ENCODE measurements at places on chromosomes 4 and X. TPM values are rescaled to one million over a fixed set of nuclear protein-coding genes. Genes with fewer than 3 reads are reported as not detected.

DNA sequence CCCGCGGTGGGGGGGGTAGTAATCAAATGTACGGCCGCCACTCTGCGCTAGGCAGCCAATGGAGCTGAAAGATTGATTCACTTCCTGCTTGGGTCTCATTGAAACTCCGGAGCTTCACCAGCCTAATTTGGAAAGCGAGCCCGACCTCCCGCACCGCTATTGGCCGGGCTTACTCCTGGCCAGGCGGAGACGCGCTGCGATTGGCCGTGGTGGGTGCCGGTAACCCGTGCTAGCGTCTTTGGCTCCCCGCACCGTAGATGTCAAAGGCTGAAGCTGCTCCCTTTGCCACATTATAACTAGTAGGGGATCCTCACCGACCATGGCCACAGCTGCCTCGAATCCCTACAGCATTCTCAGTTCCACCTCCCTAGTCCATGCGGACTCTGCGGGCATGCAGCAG is at the start of gene POU3F4:
TSS of gene POU3F4 (plus strand) at position 285 of the 400 bp plus-strand sequence. CDS start at position 320, 35 bp downstream.
- peaks cover 55% of the 10 kb centered on the region for H3K27me3 ChIP-seq
- H3K27ac ChIP-seq, result no peak within 1 kb of the TSS
- no peak within 1 kb of the TSS for H3K4me3 ChIP-seq

DNA sequence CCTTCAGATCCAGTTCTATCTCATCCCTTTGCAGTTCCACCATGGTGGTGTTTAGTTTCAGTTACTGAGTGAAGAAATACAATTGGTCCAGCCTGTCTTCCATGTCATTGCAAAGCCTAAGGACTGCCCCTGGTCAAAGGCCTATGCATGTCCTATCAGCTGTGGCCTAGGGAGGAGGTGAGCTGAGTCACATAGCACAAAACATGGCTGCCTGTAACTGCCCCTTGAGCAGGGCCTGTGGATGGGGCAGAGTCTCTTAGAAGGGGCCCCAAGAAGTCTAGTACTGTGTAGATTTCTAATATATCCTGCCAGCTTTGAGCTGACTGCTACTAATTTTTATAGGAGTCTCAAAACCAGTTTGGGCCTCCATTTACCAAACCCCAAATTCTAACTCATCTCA is 296.7 kb downstream of the FBXW7 start:
- DNase-seq, result no peak
- peaks cover 16% of the 10 kb centered on the region for H3K4me1 ChIP-seq
- no peak overlapping the region for H3K27ac ChIP-seq

Gene THAP6
- total RNA-seq, result 34.0 TPM

Gene ADH1A
- not detected for total RNA-seq

DNA sequence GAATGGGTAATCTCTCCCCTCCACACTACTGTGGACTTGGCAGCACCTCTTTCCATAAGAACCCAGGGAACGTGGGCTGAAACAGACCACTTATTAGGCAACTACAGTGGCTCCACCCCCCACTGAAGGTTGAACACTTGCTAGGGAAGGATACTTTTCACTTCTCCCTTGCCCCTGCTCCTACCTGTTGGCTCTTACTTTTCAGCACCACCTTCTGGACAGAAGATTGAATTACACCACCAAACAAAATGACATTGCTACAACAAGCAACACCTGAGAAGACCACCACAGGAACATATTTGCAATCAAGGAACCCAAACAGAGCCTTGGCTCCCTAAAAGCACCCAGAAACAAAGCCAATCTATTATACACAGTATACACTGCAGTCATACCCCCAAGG is 132.1 kb upstream of the CXCL13 start:
- H3K4me1 ChIP-seq, result no peaks in the 10 kb centered on the region
- peaks cover 11% of the 10 kb centered on the region for H3K27me3 ChIP-seq
- H3K36me3 ChIP-seq, result no peaks in the 10 kb centered on the region
- no peak overlapping the region for H3K27ac ChIP-seq
- no peak overlapping the region for H3K4me3 ChIP-seq

DNA sequence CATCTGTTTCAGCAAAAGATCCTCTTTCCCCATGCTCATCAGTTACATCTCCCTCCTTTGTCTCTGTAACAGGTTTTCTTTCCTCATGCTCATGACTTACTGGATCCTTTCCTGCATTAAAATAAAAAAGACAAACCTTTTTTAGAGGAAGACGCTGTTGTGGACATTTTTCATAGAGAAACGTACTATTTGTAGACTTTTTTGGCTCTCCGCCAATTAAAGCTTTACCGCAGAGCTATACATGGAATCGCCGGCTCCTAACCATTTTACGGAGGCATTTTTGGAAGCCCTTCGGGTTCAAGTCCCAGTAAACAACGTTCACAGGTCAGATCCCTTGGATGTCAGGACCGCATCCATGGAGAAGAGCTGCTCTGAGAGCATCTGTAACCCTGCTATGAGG is 1.3 kb downstream of the FAM9C start:
- H3K4me3 ChIP-seq, result no peak overlapping the region
- no peak overlapping the region for H3K27ac ChIP-seq
- no peaks in the 10 kb centered on the region for H3K36me3 ChIP-seq
- DNase-seq, result no peak
- peaks cover 47% of the 10 kb centered on the region for H3K4me1 ChIP-seq

DNA sequence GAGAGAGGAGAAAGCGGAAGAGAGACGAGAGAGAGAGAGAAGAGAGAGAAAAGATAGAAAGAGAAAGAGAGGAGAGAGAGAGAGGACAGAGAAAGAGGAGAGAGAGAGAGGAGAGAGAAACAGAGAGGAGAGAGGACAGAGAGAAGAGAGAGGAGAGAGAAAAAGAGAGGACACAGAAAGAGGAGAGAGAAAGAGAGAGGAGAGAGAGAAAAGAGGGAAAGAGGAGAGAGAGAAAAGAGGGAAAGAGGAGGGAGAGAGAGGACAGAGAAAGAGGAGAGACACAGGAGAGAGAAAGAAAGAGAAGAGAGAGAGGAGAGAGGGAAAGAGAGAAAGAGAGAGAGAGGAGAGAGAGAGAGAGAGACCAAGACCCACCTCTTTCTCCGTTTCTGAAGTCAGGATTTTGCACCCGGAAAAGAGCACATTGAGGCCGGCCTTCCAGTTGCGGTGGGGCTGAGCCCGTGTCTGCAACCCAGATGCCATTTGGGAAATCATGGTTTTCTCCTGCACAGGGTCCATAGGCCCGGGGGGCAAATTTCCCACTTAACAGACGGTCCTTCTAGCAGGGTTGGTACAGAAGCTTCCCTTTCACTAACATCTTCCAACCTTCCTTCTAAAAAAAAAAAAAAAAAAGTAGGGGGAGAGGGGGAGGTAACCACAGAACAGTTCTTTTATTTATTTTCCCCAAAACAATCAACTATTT is 60.9 kb downstream of the CRLF2 start:
- peaks cover 5% of the 10 kb centered on the region for H3K27me3 ChIP-seq
- peaks cover 2% of the 10 kb centered on the region for H3K36me3 ChIP-seq
- no peak overlapping the region for H3K4me3 ChIP-seq
- H3K4me1 ChIP-seq, result no peaks in the 10 kb centered on the region

GRCh38 chr4:185134307-185134869 is 8.7 kb upstream of the SLC25A4 start:
- H3K36me3 ChIP-seq, result no peaks in the 10 kb centered on the region
- H3K4me3 ChIP-seq, result no peak overlapping the region
- no peak overlapping the region for H3K27ac ChIP-seq
- DNase-seq, result no peak

DNA sequence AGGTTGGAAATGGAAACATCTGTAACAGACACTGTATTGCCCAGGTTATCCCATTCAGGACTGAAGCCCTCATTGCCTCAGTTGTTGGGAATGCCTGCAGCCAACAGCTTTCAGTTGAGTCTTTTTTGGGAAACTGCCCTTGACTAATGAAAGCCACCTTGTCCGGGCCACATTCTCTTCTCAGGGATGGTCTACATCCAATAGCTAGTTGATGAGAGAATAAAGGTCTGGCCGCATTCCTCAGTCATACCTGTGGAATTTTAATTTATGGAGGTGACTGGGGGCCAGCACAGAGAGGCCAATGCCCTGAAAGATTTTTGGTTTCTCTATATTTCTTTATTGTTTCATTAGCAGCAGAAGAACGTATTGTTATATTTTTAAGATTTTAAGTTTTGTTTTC is 147.6 kb upstream of the MSX1 start:
- no peak overlapping the region for H3K27ac ChIP-seq
- no peak overlapping the region for H3K4me3 ChIP-seq
- H3K27me3 ChIP-seq, result no peaks in the 10 kb centered on the region
- peaks cover 25% of the 10 kb centered on the region for H3K36me3 ChIP-seq

GRCh38 chr4:66571145-66571695 is 900.9 kb upstream of the EPHA5 start:
- no peak for DNase-seq
- H3K27ac ChIP-seq, result no peak overlapping the region
- H3K27me3 ChIP-seq, result no peaks in the 10 kb centered on the region
- H3K36me3 ChIP-seq, result no peaks in the 10 kb centered on the region
- no peaks in the 10 kb centered on the region for H3K4me1 ChIP-seq
- H3K4me3 ChIP-seq, result no peak overlapping the region

DNA sequence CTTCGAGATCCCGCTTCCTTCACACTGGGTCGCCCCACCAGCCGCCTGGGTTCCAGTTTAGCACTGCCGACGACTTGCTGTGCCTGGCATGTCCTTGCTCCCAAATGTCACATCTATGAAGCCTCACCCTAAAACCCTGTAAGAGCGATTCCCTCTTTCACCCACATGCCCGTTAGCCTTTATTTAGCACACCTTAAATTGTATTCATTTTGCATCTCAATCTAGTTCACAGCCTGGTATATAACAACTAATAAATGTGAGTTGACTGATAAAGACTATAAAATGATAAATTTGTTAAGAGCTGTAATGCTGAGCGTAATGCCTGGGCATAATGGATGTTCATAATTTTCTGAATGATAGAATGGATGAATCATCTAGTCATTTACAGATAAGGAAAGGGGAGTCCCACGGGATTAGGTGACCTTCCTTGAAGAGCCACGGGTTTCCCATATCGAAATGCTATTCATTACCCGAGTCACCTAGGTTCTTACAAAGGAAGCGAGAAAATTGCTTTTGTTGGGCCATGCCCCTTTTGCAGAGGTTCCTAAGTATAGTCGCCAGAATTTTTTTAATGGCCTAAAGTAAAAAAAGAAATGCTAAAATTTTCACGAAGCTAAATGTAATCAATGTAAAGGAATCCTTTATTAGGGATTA is 1.1 kb upstream of the AP1S2 start:
- no peak for DNase-seq
- no peaks in the 10 kb centered on the region for H3K36me3 ChIP-seq
- peaks cover 26% of the 10 kb centered on the region for H3K4me1 ChIP-seq
- peak overlapping the region; percentile 97 for H3K4me3 ChIP-seq
- no peaks in the 10 kb centered on the region for H3K27me3 ChIP-seq

Gene FAM193A
- total RNA-seq, result 47.4 TPM

Gene CYSLTR1
- 0.80 TPM for total RNA-seq

Gene LARP1B
- 14.0 TPM for total RNA-seq

DNA sequence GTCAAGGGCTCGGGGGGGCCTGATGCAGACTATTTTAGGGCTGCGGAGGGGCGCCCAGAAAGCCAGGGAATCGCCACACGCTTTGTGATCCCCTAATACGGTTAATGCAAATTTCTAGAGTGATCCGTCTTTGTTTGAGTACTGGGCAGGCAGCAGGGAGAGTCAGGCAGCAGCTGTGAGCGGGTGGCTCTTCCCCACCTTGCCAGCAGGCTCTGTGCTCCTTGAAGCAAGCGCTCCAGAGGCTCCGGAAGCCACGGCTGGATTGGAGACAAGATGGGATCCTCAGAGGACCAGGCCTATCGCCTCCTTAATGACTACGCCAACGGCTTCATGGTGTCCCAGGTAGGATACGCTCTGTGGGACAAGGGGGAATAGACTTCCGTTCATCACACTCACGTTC is at the start of gene ASMT:
TSS of gene ASMT (plus strand) at position 133 of the 400 bp plus-strand sequence. CDS start at position 274, 141 bp downstream.
- no peak within 1 kb of the TSS for H3K27ac ChIP-seq
- no peaks in the 10 kb centered on the region for H3K27me3 ChIP-seq
- no peaks in the 10 kb centered on the region for H3K36me3 ChIP-seq
- no peak for DNase-seq
- no peak within 1 kb of the TSS for H3K4me3 ChIP-seq

Gene DNAAF6
- not detected for total RNA-seq

DNA sequence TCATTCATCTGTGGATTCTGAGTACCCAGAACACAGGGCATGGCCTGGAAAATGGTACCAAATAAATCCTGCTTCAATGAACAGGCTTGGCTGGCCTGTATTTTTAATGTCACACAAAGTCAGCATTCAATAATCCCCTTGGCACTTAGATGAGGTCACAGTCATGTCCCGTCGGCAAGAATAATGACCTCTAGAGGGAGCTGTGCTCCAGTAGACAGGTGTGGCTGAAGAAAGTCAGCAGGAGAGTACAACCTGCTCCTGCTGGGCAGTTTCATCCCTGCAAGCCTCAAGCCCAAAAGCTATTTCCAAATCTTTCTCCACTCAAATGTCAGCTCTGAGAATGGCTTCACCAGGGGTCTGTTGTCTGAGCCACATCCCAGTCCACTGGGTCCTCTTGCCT is 404.0 kb upstream of the F9 start:
- no peak overlapping the region for H3K27ac ChIP-seq
- H3K36me3 ChIP-seq, result no peaks in the 10 kb centered on the region
- H3K4me1 ChIP-seq, result no peaks in the 10 kb centered on the region
- no peak for DNase-seq
- H3K27me3 ChIP-seq, result peaks cover 1% of the 10 kb centered on the region
- H3K4me3 ChIP-seq, result no peak overlapping the region

GRCh38 chr4:6760865-6761264 is 21.7 kb upstream of the KIAA0232 start:
- no peaks in the 10 kb centered on the region for H3K27me3 ChIP-seq
- H3K36me3 ChIP-seq, result no peaks in the 10 kb centered on the region
- H3K27ac ChIP-seq, result peak overlapping the region; percentile 91

- H3K4me3 ChIP-seq, result peak overlapping the region; percentile 38
- H3K27ac ChIP-seq, result peak overlapping the region; percentile 40
- H3K4me1 ChIP-seq, result peaks cover 15% of the 10 kb centered on the region
- peak; percentile 21 for DNase-seq
Observed at GRCh38 chrX:3811331-3812311, 98.2 kb upstream of the PRKX start.

- H3K27ac ChIP-seq, result no peak within 1 kb of the TSS
- peaks cover 3% of the 10 kb centered on the region for H3K27me3 ChIP-seq
- no peak for DNase-seq
- no peaks in the 10 kb centered on the region for H3K4me1 ChIP-seq
- no peak within 1 kb of the TSS for H3K4me3 ChIP-seq
Observed at GRCh38 chr4:145679991-145680455, at the start of gene C4orf51. Gene C4orf51 (plus strand): TSS chr4:145680146. CDS start chr4:145680204, 58 bp downstream.

Gene SLC9B1
- total RNA-seq, result 6.4 TPM

- no peak overlapping the region for H3K4me3 ChIP-seq
- no peak for DNase-seq
- no peaks in the 10 kb centered on the region for H3K36me3 ChIP-seq
- no peaks in the 10 kb centered on the region for H3K4me1 ChIP-seq
- no peaks in the 10 kb centered on the region for H3K27me3 ChIP-seq
Observed at GRCh38 chrX:136034668-136035067, 49.4 kb downstream of the SLC9A6 start.
